Stimulated activated CD8-positive, alpha-beta memory T cell treated with anti-CD3 and anti-CD28 coated beads, Interleukin-7, amount 100 ng/mL, for 24 hours (primary cell): ENCODE measurements at places on chromosomes 12 and 14.

- DNase-seq = no peak
Measured at GRCh38 chr14:102565331-102565887, 27.0 kb upstream of the RCOR1 start.

DNA sequence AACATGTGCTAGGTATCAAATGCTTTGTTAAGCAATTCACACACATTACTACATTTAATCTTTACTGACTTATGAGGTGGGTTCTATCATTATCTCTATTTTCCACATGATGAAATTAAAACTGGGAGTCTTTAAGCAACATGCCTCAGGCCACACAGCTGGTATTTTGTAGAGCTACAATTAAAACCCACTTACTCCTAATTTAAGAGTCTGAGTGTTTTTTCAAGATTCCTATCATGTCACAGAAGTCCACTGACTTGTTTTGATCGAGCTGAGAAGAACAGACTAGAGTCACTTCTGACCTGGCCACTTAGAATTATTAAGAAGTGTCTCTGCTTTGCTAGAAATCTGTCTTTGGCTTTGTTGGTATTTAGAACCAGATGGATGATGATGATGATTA, 670.7 kb downstream of the NRXN3 start:
- DNase-seq = no peak

DNA sequence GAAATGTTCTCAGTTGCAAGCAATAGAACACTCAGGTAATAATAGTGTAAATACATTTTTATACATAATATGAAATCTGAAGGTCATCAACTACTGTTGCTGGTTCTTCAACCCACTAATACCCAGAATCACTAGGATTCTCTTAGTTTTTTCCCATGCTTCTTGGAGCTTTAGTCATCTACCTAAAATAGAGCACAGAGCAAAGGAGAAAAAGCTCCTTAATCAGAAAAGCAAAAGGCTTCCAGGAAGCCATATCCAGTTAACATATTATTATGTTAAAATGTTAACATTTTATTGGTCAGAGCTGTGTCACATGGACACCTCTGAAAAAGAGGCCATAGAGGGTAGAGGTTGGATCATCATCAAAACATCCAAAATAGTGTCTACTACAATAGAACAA, 57.0 kb downstream of the CCER1 start:
- no peak for DNase-seq

- no peak for DNase-seq
Measured at GRCh38 chr12:20264608-20265114, 103.7 kb upstream of the PDE3A start.

GRCh38 chr12:45732936-45733335, 3.4 kb downstream of the ARID2 start:
- DNase-seq = no peak

GRCh38 chr14:102917469-102918211, 4.8 kb upstream of the AMN start:
- DNase-seq = peak; percentile 46

- DNase-seq = no peak
Measured at GRCh38 chr14:62420847-62421246, 624.4 kb downstream of the KCNH5 start.

DNA sequence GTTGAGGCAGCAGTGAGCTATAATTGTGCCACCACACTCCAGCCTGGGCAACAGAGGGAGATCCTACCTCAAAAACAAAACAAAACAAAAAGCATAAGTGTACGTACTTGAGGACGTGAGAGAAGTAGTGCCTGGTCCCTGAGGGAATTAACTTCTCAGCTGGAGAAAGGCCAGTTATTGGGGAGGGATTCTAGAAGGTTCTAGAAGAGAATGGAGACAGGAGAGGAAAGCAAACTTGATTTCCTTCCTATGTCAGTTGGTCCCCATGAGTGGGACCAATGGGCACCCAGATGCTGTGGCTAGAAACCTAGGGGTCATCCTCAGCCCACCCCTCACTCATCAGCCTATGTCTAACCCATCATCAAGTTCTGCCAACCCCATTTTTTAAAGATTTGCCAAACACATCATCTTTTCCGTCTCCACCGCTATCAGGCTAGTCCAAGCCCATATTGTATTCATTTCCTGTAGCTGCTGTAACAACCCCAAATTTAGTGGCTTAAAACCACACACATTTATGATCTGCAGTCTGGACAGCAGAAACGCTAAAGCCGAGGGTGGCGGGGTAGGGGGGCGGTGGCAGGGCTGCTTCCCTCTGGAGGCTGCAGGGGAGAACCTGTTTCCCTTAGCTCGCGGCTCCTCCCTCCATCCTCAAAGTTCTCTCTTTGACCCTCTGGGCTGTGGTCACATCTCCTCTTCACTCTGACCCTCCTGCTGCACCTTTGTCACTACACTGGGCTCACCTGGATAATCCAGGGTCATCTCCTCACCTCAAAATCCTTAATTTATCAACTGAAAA, 7.2 kb upstream of the RBM19 start:
- DNase-seq = no peak

GRCh38 chr12:125184213-125184967, 119.2 kb downstream of the AACS start:
- no peak for DNase-seq

DNA sequence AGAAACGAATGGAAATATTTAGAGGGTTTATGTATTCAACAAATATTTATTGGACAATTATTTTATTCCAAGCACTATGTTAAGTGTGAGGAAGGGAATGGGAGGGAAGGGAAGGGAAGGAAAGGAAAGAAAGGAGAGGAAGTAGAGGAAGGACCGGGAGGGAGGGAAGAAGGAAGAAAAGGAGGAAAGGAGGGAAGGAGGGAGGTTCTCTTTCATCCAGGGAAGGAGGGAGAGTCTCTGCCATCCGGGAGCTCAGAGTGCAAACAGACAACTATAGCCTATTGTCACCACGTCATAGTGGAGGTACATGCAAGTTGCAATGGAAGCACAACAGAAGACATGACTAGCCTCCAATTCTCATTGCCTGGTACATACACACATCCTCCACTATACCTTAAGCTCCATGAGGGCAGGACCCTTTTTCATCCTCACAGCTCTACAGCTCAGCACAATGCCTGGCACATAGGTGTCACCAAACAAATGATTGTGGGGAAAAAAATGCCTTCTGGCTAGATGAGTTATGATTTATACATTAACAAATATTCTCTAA, 48.1 kb downstream of the DAD1 start:
- DNase-seq = no peak

GRCh38 chr12:42636993-42637392, 47.4 kb upstream of the PRICKLE1 start:
- no peak for DNase-seq

GRCh38 chr14:103343164-103343879, 9.3 kb downstream of the EIF5 start:
- no peak for DNase-seq

GRCh38 chr14:94682061-94682516, 69.9 kb downstream of the SERPINA3 start:
- no peak for DNase-seq

DNA sequence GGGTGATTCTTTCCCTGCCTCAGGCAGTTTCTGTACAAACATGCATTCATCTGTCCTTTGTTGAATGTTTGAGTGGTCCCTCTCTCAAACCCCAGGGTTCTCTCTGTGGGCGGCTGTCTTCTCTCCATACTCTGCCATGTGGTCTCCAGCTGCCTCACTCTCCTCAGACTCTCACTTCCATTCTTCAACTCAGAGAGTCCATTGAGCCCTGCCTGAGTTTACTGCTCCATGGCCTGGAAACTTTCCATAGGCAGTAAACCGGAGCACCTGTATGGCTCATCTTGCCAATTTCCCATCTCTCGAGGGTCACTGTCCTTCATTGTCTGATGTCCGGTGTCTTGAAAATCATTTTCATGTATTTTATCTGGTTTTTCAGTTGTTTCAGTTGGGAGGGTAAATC, 11.3 kb downstream of the C14orf132 start:
- no peak for DNase-seq

- DNase-seq = no peak
Measured at GRCh38 chr14:71328183-71328582, 420.9 kb downstream of the PCNX1 start.

DNA sequence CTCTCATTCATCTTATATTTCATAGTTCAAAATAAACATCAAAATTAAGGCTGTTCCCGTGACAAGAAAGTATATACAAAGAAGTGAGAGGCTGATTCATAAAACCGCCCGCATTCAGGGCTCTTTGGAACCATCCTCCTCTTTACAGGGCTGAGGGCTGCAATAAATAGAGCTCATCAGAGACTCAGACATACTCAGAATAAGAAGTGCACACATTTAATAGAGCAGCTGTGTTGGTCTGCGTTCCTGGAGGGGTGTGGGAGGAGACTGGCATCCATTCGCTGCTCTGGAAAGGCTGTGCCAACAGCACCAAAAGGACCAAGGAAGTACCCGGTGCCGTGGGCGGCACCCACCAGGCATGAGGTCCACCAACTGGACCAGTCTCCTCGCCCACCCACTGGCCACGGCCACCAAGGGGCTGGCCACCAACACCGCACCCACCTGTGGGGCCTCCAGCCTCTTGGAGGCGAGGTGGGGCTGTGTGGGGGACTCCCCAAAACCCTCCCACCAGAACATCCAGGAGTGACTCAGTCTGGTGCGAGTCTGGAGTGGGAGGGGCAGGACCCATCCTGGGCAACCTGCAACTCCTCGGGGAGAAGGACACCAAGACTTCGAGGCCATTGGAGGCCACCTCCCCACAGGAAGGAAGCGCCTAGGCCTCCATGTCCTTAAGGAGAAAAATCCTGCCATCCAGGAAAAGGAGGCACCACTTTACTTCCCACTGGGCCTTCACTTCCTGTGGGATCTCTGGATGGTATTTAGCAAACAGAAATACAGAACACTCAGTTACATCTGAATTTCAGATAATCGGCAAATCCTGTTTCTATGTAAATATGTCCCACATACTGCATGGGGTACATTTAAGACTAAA, 32.7 kb downstream of the VCPKMT start:
- no peak for DNase-seq

GRCh38 chr12:46342562-46343033, 30.0 kb downstream of the SLC38A2 start:
- no peak for DNase-seq

DNA sequence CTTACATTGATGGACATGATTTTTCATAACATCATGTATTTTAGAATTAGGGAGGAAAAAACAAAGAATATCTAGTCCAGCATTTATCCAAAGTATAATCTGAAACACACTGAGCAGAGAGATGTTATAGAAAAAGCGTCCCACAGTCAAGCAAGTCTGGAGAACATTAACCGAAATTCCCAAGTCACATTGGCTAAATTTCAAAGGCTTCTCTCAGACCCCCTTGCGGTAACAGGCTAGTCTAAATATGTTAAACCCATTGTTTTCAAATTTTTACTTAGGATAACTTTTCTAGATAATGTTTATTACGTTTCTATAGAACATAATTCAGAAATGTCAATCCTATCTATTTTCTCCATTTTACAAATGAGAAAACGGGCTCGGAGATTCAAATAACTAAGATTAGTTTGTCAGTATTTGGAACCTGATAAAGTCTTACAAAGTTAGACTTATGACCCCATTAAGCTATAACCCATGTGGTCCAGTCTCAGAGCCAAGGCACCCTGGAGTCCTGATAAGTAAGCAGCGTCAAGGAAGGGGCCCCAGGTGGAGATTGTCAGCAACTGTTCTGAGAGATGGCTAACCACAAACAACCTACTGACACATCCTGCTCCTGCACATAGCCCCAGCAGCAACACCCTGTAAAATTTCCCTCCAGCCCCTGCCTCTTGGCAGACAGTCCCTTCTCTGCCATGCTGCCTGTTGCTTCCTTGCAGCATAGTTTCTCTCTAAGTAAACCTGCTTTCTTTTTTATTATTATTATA, 220.6 kb upstream of the TMEM260 start:
- DNase-seq = no peak

DNA sequence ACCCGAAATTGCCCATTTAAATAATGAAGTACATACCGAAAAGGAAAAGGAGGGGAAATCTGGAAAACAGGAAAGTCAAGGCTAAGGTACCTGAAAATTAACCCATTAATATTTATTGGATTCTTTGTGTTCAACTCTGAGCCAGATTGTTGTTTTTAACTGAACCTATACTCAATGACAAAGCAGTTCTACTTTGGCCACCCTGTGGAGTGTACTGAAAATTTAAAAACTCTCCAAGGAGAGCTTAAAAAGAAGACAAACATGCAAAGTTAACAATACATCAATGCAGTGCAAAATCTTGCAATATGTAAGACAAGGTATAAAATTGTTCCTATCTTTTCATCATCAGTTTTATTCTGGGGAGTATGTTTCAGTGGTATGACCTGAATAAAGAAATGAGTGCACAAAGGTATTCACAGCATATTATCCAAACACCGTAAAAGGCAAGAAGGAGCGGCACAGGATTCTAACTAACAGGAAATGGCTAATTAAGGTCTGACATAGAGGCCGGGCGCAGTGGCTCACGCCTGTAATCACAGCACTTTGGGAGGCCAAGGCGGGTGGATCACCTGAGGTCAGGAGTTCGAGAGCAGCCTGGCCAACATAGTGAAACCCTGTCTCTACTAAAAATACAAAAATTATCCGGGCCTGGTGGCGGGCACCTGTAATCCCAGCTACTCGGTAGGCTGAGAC, 1.7 kb downstream of the USP44 start:
- no peak for DNase-seq

- DNase-seq = no peak
Measured at GRCh38 chr14:100738269-100738691, 11.6 kb downstream of the DLK1 start.

DNA sequence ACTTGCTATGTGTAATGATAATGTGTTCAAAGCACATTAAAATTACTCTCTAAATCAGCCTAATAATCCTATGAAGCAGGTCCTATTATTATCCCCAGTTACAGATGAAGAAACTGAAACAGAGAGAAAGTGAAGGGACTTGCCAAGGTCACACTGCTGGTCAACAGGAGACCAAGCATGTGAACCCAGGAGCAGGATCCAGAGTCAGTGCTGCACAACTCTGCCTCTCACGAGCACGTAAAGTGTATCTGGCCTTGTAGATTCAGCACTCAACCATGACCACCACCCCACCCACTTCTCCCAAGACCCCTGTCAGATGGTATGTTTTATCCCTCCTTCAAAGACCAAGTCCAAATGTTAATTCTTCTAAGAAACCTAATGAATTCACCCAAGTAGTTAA, 100.7 kb downstream of the TTC7B start:
- DNase-seq = no peak

GRCh38 chr12:96335270-96335669, 65.0 kb downstream of the CDK17 start:
- no peak for DNase-seq

DNA sequence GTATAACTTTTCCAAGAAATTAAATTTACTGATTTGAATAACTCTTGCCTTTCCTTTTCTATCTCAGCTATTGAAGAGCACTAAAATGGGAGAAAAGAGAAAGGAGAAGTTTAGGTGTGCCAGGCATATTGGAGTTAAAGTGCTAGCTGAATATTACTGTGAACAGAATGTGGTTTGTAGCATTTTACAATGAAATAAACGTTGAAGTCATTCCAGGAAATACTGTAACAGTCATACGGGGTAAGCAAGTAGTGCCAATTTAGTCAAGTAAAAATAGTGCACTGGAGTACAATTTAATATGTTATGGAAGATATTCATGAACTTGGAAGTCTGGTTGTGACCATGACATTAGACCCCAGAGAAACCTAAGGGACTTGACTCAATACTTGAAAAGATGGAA, 62.1 kb downstream of the E2F7 start:
- no peak for DNase-seq
